ENCODE measurements at places on chromosomes 1 and 21. TPM values are rescaled to one million over a fixed set of nuclear protein-coding genes. Genes with fewer than 3 reads are reported as not detected.

Gene KIF21B
- total RNA-seq = 52.0 TPM

Gene LDLRAD1
- not detected for total RNA-seq

Gene UTS2
- total RNA-seq = not detected

Gene TAF13
- total RNA-seq = 32.6 TPM

Gene NCAM2
- total RNA-seq = not detected

Gene LEMD1
- not detected for total RNA-seq

Gene WRAP73
- total RNA-seq = 45.5 TPM

Gene RIMKLA
- 4.8 TPM for total RNA-seq

Measured in activated T-helper 1 cell treated with anti-CD3 and anti-CD28 coated beads, Interleukin-12 subunit alpha, Interleukin-12 subunit beta, Interleukin-2, Interleukin-4 antibody, amounts not matched to agents 30 ng/mL and 10 ng/mL and 1 ng/mL, durations not matched to agents 14 hours and 24 hours and 36 hours (primary cell).